ENCODE measurements at places on chromosomes 3 and 15.

DNA sequence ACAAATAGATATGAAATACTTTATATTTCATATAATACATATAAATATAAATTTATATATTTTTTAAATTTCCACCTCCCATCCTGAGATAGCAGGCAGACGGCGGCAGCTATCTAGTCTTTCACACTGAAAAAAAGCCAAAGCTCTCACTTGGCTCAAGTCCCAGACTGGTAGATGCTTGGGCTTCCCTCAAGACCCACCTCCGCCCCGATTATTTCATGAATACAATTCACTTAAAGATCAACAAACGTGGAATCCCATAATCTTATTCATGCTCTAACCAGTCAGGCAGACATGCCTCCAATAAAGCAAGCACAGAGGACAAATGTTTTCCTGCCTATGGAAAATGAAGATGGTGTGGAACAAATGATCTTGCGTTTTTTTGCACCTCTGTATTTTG is 275.9 kb upstream of the NR2F2 start:
- no peak for DNase-seq

GRCh38 chr15:64216730-64217428 is 54.1 kb upstream of the PPIB start:
- no peak for DNase-seq

GRCh38 chr3:8423307-8423706 is 78.3 kb upstream of the LMCD1 start:
- DNase-seq = no peak

DNA sequence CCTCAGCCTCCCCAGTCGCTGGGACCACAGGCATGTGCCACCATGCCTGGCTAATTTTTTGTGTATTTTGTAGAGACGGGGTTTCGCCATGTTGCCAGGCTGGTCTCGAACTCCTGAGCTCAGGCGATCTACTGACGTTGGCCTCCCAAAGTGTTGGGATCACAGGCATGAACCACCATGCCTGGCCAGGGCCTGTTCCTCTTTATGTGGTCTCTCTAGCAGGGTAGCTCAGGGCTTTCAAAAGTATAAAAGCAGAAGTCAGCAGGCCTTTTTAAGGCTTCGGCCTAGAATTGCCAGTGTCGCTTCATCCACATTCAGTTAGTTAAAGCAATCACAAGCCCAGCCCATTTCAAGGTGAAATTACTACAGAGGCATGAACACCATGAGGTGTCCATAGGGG is 7.6 kb downstream of the VHL start:
- DNase-seq = no peak

- DNase-seq = no peak
Measured at GRCh38 chr15:34456658-34457057, 19.1 kb upstream of the GOLGA8A start.

GRCh38 chr15:35618260-35619188 is 72.6 kb upstream of the DPH6 start:
- no peak for DNase-seq

DNA sequence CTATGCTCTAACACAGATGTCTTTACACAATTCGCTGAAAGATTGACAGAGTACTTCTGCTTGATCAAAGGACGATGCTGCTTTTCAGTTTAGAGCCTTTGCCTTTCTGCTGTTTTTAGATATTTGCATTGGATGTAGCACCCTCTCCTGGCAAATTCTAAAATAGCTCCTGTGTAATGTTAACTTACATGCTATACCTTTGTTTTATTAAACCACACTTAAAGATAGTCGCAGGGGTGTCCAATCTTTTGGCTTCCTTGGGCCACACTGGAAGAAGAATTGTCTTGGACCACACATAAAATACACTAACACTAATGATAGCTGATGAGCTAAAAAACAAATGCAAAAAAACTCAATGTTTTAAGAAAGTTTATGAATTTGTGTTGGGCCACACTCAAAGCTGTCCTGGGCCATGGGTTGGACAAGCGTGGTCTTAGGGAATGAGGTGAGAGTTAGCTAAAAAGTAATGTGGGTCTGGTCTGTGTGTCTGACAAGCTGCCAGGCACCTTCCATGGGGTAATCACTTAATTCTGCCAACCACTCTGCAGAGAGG is 62.9 kb downstream of the ATG7 start:
- DNase-seq = peak; percentile 38

GRCh38 chr3:129001101-129001805 is at the start of gene EFCC1:
EFCC1 (plus strand) TSS chr3:129001304; CDS start chr3:129001629, 325 bp downstream.
- DNase-seq = peak; percentile 65

GRCh38 chr3:197709135-197709534 is 27.6 kb downstream of the RUBCN start:
- no peak for DNase-seq

- DNase-seq = no peak
Measured at GRCh38 chr3:122307094-122307687, 17.9 kb upstream of the CSTA start.

DNA sequence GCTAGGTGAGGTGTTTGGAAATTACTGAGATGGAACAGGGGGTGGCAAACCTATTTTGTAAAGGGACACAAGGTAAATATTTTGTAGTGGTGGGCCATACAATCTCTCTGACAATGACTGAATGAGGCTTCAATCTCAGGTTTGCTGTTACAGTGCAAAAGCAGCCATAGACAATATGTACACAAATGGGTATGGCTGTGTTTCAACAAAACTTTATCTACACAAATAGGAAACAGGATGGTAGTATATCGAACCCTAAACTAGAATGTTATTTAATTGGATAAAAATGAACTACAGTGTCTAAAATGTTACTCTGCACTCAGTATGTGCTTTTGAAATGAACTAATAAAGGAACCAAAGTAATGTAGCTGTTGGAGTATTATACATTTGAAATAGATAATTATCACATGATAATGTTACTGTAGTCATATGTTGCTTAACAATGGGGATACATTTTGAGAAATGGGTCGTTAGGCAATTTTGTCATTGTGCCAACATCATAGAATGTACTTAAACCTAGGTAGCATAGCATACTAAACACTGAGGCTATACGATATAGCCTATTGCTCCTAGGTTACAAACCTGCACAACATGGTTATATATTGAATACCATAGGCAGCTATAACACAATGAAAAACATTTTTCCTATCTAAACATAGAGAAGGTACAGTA is 495.2 kb upstream of the TBL1XR1 start:
- no peak for DNase-seq

- no peak for DNase-seq
Measured at GRCh38 chr3:115551016-115551415, 72.3 kb upstream of the GAP43 start.

- DNase-seq = no peak
Measured at GRCh38 chr3:87993566-87993965, 65.2 kb downstream of the CGGBP1 start.

- no peak for DNase-seq
Measured at GRCh38 chr3:112546216-112546759, 15.5 kb downstream of the ATG3 start.

DNA sequence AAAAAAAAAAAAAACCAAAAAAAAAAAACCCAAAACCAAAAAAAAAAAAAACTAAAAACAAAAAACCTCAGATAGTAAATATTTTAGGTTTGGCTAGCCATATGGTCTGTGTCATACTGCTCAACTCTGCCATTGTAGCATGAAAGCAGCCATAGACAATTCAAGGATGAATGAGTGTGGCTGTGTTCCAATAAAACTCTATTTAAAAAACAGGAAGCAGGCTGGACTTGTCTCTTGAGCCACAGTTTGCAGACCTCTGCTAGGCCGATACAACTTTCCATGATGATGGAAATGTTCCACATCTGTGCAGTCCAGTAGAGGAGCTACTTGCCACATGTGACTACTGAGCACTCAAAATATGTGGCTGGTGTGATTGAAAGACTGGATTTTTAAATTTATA is 11.1 kb downstream of the EFCAB12 start:
- no peak for DNase-seq

- DNase-seq = no peak
Measured at GRCh38 chr15:66046751-66047150, 177.5 kb downstream of the RAB11A start.

DNA sequence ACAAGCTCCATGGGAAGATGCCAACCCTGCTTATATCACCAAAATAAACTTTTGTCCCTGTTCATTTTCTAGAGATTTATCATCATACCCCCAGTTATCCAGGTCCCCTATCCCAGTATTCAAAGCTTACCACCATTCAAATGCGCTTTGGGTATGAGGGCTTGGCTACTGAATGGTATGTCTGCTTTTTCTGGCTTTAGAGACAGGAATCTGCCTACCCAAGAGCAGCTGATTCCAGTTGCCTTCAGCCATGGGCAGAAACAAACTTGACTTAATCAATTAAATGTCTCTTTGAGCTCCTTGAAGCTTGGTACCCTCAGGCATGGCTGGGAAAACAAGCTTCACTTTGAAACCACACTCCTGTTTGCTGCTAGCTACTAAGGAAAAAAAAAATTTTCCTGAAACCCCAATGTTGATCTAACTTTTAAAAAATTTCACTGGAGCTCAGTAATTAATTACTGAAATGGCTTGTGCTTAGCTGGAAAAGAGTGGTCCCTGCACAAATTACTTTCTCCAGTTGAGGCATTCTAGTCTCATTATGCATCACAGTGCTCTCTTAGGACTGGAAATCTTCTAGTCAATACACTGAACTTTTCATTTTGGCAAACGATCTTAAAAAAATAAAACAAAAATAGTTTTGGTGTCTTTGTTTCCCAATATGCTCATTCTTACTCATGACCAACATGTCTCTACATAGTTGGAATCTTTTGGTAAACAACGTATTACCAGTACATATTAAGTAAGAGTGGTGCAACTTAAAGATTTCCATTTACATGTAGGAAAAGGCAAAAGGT is 242.8 kb downstream of the DTWD1 start:
- DNase-seq = no peak

DNA sequence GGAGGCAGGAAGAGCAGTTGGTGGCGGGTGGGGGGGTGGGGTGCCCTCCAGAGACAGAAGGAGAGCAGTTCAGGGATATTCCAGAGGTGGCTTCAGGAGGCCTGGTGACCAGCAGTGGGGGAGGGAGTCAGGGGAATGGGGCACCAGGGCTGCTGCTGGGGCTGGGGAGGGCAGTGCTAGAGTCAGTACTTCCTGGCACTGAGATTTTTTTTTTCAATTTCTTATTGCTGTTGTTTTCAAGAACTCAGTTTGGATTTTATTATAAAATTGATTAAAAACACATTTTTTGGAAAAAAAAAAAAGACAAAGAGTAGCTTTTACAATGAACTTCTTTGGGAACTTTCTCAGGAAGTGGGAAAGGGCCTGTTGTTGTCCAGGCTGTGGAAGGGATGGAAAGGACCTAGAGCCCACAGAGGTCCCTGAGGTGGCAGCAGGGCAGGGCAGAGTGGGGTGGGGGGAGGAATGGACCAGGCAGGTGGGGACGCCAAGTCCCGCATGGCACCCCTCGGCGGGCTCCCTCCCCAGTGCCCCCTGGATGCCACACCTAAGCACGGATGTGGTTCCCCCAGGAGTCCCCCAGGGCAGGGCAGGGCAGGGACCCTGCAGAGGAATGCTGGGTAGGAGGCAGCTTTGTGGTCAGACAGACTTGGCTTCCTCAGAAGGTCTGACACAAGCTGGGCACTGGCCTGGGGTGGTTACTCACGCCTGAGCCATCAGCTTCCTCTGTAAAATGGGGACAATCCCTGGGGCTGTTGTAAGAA is 8.5 kb upstream of the ANPEP start:
- no peak for DNase-seq

- DNase-seq = no peak
Measured at GRCh38 chr3:78823859-78824258, 943.9 kb downstream of the ROBO1 start.

Data from endothelial cell (in vitro differentiated cells).